NCI-H1930 (cell line): ENCODE measurements at places on chromosomes 3 and 15.
A peak's percentile ranks its signal among the peaks of the same experiment; 100 is the strongest.

DNA sequence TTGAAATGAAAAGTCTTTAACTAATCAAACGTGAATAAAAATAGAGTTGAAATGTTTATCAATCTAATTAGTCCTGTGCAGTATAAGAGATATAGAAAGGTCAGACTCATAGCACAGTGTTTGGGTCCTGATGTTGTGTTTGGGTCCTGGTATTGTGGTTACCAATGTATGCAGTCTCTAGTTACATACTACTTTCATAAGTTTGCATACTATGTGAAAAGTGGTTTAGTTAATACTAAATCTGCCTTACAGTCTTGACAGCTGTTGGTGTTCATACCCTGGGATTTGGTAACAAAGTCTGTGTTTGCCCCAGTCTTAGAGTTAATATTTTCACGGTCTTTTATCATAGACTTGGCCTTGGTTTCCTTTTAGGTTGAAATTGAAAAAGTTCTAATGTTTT lies 41.7 kb downstream of the KIF15 start:
- no peak for DNase-seq

DNA sequence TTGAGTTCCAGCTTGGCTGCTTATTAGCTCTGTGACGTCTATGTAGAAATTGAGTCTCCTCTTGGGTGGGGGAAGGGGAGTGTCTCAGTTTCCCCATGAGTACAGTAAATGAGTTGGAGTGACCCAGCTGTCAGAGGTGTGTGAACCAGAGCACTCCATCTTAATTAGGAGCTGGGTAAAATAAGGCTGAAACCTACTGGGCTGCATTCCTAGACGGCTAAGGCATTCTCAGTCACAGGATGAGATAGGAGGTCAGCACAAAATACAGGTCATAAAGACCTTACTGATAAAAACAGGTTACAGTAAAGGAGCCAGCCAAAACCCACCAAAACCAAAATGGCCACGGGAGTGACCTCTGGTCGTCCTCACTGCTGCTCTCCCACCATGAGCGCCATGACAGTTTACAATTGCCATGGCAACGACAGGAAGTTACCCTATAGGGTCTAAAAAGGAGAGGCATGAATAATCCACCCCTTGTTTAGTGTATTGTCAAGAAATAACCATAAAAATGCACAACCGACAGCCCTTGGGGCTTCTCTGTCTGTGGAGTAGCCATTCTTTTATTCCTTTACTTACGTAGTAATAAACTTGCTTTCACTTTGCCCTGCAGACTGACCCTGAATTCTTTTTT lies 222.4 kb downstream of the CACNA2D3 start:
- no peak for DNase-seq

GRCh38 chr15:99249270-99249841 lies at the start of gene TTC23:
TTC23 (minus strand) TSS chr15:99249581; CDS start chr15:99228712, 20,869 bp downstream.
- no peak for DNase-seq

DNA sequence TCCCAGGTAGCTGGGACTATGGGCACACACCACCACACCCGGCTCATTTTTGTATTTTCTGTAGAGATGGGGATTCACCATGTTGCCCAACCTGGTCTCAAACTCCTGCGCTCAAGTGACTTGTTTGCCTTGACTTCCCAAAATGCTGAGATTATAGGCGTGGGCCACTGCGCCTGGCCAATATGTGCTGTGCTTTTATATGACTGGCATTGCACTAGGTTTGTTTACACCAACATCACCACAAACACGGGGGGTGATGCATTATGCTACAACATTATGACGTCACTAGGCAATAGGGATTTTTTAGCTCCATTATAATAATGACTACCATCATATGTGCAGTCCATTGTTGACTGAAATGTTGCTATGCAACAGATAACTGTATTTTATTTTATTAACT lies 6.9 kb downstream of the APH1B start:
- no peak for DNase-seq

GRCh38 chr3:10352146-10352911 lies 31.4 kb upstream of the SEC13 start:
- no peak for DNase-seq

- DNase-seq: peak; percentile 72
Observed at GRCh38 chr15:67407786-67408185, 113.1 kb upstream of the C15orf61 start.

- DNase-seq: no peak
Observed at GRCh38 chr15:27399241-27399640, 428.3 kb downstream of the GABRG3 start.

GRCh38 chr3:179673523-179673922 lies 20.7 kb downstream of the USP13 start:
- DNase-seq: no peak

DNA sequence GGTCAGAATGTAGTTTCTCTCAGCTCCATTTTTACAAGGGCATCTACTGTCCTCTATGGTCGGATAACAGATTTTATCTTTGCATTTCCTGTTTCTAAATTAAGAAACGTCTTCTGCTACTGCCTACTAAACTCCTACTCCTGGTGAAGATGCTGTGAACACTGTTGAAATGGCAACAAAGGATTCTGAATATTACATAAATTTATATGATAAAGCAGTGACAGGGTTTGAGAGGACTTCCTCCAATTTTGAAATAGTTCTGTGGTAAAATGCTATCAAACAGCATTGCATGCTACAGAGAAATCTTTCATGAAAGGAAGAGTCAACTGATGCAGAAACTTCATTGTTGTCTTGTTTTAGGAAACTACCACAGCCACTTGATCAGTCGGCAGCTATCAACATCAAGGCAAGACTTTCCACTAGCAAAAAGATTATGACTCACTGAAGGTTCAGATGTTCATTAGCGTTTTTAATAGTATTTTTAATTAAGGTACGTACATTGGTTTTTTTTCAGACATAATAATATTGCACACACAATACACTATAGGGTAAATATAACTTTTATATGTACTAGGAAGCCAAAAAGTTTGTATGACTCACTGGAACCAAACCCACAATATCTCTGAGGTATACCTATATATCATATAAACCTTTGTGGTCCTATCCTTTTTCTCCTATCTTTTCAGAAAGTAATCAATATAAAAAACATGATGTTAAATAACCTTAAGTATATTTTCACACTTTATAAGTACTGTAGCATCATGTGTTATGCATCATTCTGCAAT lies 156.1 kb downstream of the STAG1 start:
- DNase-seq: no peak

- DNase-seq: no peak
Observed at GRCh38 chr3:4078903-4079302, 224.3 kb upstream of the SETMAR start.

GRCh38 chr3:172213904-172214303 lies 174.5 kb downstream of the FNDC3B start:
- peak; percentile 81 for DNase-seq

- DNase-seq: no peak
Observed at GRCh38 chr3:195900436-195901355, 7.7 kb downstream of the TNK2 start.

GRCh38 chr15:40493089-40493840 lies 22.5 kb downstream of the CHST14 start:
- no peak for DNase-seq

DNA sequence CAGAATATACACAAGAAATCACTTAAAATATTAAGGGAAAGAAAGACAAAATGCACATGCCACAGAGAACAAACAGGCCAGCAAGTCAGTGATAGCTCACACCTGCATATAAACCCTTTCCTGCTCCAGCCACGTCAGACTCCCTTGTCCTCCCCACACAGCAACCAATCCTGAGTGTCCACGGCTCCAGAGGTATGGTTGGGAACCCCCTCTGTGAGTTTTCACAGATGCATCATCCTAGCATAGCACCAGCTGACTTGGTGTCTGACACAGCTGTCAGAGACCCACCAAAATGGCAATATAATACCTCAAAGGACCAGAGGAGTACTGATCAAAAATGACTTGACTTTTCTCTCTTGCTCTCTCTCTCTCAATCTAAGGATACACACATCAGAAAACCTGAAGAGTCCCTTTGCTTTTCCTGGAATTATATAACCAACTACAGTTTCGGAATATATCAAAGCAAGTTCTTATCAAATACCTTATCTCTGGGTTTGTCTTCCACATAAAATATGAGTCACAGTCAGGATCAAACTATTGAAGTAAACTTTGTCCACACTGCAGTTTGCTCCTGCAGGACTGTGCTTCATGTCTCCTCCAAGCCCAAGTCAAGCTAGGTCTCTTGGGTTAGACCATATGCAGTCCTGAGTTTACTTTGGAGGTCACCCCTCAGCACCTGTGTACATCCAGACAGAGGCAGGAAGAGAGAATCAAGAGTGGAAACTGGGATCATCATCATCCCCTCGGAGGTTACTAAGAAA lies 187.1 kb upstream of the THBS1 start:
- no peak for DNase-seq

- DNase-seq: no peak
Observed at GRCh38 chr3:182104881-182105280, 393.2 kb downstream of the SOX2 start.

GRCh38 chr3:134486577-134487041 lies 752 bp downstream of the CEP63 start:
- DNase-seq: peak; percentile 4

DNA sequence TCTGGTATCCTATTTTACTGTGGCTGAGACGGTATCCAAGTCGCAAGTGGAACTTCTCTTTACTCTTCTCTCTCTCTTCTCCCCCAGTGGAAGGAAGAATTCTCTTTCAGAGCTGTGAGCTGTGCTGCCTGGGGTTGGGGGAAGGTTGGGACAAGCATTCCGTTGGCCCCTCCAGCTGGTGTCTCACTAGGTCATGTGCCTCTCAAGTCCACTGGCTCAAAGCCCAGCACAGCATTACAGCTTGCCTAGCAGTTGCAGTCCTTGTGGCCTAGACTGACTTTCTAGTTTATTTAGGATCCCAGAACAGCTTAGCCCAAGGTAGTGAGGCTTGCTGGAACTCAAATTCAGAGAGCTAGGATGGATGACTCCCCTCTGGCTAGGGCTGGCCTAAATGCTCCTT lies 76.1 kb upstream of the SPATA16 start:
- no peak for DNase-seq
